ENCODE measurements at places on chromosomes 16 and 17.

DNA sequence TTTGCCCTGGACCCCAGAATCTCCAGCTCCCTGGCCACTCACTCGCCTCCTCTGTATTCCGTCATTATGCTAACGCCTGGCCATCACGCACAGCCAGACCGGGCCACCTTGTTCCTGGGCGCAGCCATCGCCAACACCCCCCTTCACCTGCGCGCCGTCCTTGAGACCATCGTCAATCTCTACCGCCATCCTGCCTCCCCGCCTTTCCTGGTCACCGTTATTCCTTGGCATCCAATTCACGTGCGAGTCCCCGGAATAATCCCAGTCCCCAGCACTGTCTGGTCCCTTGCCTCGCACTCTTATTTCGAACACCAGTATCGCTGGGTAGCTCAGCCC is 541 bp downstream of the VKORC1 start:
- DNase-seq: peak; percentile 29

DNA sequence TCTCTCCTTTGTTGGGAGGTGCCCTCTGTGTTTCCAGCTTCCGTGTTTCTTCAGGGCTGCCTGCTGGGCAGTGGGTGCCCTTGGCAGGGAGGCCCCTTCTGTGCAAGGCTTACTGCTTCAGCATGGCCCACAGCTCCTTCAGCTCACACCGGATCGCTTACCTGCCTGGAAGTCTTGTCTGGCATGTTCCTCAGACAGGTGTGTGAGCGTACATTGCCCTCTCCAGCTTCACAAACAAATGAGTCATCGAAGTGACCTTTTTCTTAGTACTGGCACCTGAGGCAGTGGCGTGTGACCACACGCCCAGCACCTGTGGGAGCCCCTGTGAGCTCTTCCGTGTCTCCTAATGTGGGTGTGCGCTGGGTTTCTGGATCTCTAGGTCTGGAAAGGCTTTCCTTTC is 3.5 kb downstream of the RAB40C start:
- DNase-seq: no peak

DNA sequence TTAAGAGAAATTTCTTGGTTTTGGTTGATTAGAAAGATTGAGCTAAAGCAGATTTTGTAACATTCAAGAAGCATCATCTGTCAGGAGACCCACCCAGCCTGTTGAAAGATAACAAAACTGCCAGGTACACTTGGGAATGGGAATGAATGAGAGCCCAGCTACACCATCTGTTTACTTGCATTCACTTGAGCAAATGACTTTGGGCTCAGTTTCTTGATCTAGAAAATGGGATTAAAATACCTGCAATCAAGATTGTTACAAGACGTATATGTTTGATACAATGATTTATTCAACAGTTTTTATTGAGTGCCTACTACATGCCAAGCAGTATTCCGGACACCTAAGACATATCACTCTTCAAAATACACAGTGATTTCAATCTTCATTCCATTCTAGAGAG is 76.3 kb upstream of the HAS3 start:
- no peak for DNase-seq

- peak; percentile 79 for DNase-seq
These were observed 4.9 kb upstream of the CBX4 start for GRCh38 chr17:79843816-79844800.

DNA sequence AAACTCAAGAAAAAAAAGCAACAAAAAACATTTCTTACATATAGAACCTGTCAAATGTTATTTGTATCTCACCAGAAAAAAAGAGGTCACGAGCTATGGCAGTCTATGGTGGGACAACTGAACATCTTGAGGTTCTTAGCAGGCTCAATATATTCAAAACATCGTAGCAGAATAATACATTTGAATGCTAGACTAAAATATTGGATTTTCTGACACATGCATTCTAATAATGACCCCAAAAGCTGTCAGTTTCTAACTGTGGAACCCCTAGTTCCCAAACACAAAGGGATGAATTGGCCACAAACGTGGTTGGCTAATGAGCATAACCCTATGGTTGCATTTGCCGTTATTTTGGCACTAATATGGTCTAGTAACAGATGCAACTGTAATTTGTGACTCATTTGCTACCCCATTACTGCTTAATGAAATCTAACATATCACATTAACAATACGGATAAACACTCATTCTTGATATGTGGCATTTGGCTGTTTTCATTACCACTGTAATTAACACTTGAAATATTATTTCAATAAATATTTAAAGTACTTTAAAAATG is 81.2 kb downstream of the TOX3 start:
- DNase-seq: no peak

GRCh38 chr16:62831235-62831850 is 795.1 kb upstream of the CDH8 start:
- no peak for DNase-seq

GRCh38 chr17:4738136-4739121 is 1.2 kb upstream of the ZMYND15 start:
- DNase-seq: no peak

GRCh38 chr17:50550661-50551432 is 3.9 kb downstream of the SPATA20 start:
- DNase-seq: peak; percentile 91

GRCh38 chr16:194516-194915 is 14.3 kb downstream of the HBQ1 start:
- peak; percentile 49 for DNase-seq

DNA sequence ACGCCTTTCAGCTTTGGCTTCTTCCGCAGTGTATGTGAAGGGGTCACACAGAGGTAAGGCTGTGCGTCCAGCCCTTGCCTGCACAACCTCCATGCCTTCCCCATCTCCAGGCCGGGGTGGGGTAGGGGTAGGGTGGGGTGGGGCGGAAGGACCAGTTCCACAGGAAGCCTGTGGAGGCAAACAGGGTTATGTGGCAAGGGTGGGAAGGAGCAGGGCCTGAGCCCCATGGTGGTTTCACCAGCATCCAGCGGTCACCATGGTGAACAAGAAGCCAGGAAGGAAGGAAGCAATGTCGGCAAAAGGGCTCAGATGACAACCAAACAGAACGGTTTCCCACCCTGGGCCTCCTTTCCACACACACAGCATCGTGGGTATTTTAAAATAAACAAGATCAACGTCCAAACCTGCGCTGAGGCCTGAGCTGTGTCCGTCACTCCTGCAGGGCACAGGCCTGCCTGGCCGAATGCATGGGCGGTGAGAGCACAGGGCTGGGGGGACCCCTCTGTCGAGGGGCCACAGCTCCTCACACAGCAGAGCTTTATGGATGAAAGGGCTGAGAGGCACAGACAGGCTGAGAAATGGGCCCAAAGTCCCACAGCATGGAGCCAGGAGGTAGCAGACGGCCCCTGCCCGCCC is 80.5 kb downstream of the ZNF778 start:
- no peak for DNase-seq

GRCh38 chr16:69107316-69107962 is 2.0 kb downstream of the HAS3 start:
- DNase-seq: no peak

DNA sequence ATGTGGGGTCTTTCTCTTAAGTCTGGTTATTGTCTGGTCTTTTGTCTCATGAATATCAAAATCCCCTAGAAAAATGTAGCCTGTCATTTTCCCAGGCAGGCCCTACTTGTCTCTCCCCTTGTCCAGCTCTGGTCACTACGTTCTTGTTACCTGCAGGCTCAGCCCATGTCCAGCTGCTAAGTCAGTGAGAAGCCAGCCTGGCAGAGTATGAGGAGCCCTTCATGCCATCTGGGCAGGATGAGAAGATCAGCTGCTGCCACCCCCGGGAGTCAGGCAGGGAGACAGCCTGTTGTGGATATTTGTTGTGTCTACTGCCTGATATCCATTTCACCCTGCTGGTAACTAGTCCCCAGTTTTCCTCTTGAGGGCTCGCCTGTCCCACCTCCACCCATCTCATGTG is 88.9 kb downstream of the ASIC2 start:
- no peak for DNase-seq

DNA sequence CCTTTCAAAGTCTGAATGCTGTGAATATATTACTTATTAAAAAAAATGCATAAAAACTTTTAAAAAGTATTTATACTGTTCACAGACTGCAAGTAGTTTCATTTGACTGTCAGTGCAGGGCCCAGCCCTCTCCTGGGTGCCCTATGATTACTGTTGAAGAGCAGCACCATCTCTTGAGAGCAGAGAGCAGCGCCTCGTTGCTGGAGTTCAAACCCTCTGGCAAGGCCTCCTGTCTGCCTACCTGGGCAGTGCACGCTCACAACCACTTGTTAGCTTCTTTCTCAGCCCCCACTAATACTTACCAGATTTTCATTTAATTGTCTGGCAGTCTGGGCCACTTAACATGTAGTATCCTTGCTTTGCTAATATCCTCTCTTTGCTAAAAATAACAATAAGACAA is 233.4 kb downstream of the PHKB start:
- no peak for DNase-seq

DNA sequence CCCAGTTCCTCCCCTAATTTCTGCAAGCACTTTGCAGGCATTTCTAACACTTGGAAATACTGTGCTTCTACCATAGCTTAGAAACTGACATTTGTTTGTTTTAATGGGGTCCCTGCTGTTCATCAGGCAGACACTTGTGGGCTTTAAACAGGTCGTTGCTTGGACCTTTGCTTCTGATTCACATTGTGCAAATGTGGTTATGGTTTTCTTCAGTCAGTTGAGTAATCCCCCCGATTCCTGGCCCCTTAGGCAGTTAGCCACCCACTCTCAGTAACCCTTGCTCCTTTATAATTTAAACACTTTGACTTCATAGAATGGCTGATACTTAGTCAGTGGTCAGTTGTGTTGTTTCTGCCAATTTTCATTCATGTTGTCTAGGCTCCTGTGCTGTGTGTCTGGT is 39.4 kb downstream of the SLC47A1 start:
- peak; percentile 30 for DNase-seq

GRCh38 chr16:70523743-70524398 is at the start of gene SF3B3:
TSS of gene SF3B3 (plus strand) at chr16:70523816. CDS start at chr16:70526657, 2,841 bp downstream.
- no peak for DNase-seq

DNA sequence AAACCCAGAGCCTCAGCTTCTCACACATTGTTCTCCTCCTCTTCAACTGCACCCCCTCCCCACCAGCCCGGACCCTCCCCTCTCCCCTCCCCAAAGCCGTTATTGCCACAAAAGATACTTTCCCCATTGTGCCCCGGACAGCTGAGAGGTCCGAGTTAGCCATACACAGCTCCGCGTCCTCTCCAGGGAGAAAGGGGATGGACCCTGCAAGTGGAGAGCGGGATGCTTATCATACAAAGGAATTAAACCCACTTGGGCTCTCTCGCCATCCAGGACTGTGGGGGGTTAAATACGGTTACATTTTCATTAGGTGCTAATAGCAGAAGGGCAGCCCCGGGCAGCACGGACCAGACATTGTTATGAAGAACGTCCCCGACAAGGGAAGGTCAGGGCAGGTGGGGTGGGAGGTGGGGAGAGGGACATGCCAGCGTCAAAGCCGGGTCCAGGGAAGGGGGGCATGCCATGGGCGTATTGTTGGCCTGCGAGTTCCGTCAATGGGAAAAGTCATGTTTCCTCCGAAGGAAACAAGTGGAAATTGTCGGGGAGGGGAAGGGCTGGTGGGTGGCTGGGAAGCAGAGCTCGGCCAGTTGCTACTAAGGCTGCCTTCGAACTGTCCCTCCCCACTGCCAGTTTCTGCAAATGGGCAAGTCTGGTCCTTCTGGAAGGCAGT is 99.1 kb downstream of the SOX9 start:
- DNase-seq: no peak

- DNase-seq: peak; percentile 94
These were observed 54.3 kb downstream of the SOCS1 start for GRCh38 chr16:11201498-11202259.

- no peak for DNase-seq
These were observed 190.1 kb upstream of the TBX2 start for GRCh38 chr17:61209525-61209924.

Measured in cardiac fibroblast (primary cell).